ENCODE measurements at places on chromosomes 5 and 9. TPM values are rescaled to one million over a fixed set of nuclear protein-coding genes. Genes with fewer than 3 reads are reported as not detected.

Gene SEC61B
- polyA plus RNA-seq, result 221 TPM

Gene SLCO6A1
- polyA plus RNA-seq, result not detected

Gene SPATA31E1
- polyA plus RNA-seq, result 0.02 TPM

Gene MSX2
- polyA plus RNA-seq, result 7.2 TPM

- no peak for DNase-seq
Observed at GRCh38 chr5:33679791-33680190, 212.0 kb downstream of the ADAMTS12 start.

DNA sequence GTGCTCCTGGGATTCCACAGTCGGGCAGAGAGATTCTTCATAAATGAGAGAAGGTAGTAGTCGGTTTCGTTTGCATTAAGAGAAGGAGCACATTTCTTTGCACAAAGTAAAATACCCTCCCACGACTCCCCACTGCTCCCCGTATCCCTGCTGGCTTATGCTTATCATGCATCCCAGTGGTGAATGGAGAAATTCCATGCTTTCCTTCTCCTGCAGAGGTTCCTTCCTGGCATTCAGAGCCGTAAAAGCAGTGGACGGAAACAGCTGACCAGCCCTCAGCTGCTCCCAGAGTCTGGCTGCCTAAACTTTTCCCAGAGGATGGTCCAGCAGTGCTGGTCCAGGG lies 93.1 kb downstream of the C9orf152 start:
- no peak for DNase-seq

DNA sequence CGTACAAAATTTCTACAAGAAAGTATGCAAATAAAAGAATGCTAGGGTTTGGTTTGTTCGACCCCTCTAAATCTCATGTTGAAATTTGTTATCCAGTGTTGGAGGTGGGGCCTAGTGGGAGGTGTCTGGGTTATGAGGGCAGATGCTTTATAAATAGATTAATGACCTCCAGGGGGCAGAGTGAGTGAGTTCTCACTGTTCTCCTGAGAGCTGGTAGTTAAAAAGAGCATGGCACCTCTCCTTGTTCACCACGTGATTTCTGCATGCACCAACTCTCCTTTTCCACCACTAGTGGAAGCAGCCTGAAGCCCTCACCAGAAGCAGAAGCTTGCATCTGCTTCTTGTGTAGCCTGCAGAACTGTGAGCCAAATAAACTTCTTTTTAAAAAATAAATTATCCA lies 50.4 kb upstream of the FAM170A start:
- DNase-seq, result no peak

DNA sequence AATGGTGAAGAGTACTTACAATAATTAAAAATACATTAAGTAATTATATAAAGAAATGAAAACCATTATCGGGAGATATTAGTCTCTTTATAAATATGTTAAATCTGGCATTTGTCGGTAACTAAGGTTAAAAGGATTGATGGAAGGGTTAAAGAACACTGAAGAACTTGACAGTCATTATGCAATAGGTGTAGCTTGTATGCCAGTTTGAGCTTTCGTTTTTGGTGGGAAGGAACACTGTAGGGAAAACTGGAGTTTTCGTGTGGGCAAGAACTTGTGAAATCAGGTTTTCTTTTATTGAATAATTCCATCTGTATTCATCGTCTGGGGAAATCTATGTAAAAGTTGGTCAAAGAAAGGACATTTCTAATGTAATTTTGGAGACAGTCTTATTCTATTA lies 142.3 kb downstream of the DMRTA1 start:
- DNase-seq, result no peak

GRCh38 chr5:126178521-126178920 lies 244.7 kb upstream of the GRAMD2B start:
- DNase-seq, result no peak

DNA sequence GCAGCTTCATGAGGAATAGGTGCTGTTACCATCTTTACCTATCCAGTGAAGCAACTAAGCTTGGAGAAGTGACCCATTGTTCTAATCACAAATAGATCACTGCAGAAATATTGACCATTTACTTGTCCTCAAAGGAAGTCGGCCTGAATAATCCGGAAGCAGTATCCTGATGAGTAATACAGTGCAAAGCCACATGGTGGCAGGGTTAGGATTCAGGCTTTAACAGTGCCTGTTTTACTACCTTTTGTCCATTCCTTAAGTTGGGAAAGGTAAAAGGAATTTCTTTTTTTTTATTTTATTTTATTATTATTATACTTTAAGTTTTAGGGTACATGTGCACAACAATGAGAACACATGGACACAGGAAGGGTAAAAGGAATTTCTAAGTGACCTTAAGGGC lies 336.3 kb downstream of the KDM4C start:
- no peak for DNase-seq

GRCh38 chr9:77523891-77524290 lies 124.2 kb downstream of the GNA14 start:
- no peak for DNase-seq

DNA sequence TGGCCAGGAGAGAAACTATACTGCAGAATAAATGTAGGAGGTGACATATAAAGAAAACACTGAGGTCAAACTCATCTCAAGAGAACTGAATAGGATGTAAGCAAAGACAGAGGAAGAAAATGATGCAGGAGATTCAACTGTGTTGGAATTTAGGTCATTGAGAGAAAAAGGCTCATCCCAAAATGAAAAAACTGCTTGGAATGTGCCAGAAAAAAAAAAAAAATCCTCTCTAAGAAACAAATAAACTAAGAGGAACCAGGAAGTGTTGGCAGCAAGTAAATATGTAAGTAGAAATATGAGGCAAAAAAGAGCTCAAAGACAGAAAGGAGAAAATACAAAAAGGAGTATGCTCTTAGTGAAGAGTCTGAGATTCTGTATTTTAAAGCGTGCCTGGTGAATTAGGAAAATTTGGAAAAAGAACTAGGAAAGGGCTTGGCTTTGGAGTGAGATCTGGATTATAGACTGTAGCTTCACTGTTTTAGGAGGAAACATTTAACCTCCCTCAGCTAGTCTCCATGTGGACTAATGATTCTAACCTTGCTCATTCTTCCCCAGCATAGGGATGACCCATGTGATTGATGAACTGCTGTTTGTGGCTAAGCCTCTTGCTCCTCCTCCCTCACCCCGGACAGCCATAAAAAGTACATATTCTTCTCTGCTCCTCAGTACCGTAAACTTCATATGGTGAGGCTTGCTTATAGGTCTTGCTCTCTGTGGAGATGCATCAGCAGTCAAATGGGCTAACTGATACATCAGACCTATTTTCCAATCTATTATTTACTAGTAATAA lies 185.6 kb upstream of the POU5F2 start:
- no peak for DNase-seq

DNA sequence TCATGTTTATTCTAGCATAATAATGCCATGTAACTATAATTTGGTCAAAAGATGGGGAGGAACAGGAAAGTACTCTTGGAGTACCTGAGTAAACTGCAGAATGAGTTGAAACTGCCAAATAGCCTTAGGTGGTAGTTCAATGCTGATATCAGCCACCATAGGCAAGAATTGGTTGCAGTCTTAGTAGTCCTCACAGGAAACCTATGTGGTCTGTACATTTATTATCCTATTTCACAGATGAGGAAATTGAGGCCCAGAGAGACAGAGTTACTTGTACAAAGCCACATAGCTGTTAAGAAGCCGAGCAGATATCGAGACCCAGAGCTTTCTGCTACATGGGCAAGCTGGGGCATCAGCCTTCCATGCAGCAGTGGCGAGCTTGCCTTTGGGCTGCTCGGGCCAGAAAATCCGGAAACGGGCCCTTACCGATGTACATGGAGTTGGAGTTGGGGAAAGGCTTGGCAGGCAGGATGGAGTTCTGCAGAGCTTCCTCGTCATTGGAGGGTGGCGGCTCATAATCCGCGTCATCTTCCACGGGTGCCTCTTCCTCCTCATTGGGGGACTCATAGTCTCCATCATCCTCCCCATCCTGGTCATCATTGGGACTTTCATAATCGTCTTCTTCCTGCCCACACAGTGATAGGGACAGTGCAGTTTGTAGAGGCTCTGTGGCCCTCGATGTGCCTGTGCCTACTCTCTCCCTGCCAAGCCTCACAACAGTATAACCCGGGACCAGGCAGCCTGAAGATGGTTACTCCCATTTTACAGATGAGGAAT lies 27.1 kb downstream of the LCP2 start:
- no peak for DNase-seq

DNA sequence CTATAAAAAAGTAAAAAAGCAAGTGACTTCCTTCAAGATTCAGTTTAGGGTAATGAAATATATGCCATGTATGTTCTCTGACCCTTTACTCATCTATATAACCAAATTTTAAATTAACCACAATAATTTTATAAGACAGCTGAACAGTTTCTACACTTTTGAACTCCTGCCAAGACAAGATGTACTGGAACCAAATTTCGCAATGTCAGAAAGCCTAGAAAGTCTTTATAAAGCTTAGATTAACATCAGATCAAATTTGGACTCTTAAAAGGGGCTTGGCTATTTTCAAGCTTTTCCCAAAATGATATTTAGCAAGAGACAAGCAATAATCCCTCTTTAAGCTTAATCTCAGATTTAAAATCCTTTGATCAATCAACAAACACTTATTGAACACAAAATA lies 362.6 kb downstream of the PTPRD start:
- DNase-seq, result no peak

GRCh38 chr5:39441838-39442237 lies 17.1 kb upstream of the DAB2 start:
- DNase-seq, result no peak

- no peak for DNase-seq
Observed at GRCh38 chr5:78626009-78626571, 22.5 kb downstream of the LHFPL2 start.

GRCh38 chr9:7117676-7118561 lies 360.1 kb downstream of the KDM4C start:
- DNase-seq, result no peak

DNA sequence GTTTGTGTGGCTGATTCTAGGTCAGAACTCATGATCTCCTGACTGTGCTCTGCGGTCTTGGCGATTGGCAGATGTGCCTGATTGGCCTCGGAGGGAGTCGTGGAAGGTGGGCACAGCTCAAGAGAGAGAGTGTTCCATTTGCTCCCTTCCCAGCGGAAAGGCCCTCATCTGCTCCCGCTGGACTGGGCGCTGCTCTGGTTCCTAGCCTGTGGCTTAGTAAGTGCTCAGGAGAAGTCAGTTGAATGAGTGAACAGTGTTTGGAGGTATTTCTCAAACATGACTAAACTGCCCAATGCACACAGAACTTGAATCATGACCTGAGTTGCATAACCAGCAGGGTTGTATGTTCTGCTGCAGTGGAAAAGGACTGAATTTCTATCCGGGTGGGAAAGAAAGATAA lies 120.2 kb upstream of the PITX1 start:
- no peak for DNase-seq

DNA sequence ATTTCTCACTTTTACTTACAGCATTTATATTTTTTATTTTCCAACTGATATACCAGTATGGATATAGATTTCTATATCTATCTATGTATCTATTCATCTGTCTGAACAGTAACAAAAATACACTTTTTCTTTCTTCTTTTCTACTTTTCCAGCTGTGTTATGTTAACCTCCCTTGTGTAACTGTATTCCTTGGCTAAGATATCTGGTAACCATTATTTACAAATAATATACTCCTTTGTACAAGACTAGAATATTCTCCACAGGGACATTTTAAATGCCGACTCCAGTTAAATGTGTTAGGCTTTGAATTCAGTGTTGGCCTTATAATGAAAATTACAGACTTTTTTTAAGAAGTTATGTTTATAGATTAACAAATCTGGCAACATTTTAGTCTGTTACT lies 168.7 kb downstream of the XRCC4 start:
- no peak for DNase-seq

DNA sequence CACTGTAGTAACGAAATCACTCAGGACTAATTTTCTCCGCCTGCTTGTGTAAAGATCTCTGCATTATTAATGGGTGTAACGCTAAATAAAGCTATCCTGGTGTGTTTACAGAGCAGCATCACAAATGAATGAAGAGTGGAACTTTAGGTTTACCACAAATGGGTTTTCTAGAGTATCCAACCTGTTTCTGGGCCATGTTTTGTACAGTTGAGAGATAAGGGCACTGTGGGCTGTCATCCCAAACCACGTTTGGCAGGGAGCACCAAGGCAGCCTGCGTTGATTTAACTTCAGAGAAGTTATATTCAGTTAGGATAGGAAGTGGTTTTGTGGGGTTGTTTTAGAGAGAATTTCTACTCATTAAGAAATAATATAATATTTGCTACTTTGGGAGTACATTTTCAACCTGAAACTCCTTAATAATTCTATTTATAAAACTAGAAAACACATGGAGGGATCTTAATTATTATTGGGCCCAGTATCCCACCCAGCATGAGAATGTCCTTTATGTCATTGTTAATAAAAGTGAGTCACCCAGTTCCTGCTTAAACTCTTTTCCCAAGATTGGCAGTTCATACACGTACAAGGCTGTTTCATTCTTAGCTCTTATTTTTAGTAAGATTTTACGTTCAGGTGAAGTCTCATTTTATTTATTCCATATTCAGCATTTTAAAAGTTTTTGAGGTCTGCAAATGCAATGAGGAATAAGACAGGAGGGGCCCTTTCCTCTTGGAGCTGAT lies 8.0 kb downstream of the KCNN2 start:
- no peak for DNase-seq

- DNase-seq, result no peak
Observed at GRCh38 chr5:171975262-171975876, 31.1 kb downstream of the FBXW11 start.

DNA sequence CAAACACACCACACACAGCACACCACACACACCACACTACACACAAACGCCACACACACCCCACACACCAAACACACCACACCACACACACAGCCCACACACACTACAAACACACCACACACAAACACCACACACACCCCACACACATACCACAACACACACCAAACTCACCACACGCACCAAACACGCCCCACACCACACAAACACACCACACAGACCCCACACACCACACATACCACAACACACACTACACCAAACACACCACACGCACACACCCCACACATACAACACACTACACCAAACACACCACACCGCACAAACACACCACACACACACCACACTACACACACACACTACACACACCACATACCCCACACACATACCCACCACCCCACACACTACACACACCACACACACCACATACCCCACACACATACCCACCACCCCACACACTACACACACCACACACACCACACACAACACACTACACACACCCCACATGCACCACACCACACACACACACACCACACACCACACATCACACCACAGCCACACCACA lies 151.2 kb downstream of the ERCC6L2 start:
- DNase-seq, result no peak

GRCh38 chr9:22446589-22446949 lies at the start of gene DMRTA1:
TSS of gene DMRTA1 (plus strand) at chr9:22446824. CDS start at chr9:22447066, 242 bp downstream.
- no peak for DNase-seq

- no peak for DNase-seq
Observed at GRCh38 chr5:37983463-37983862, 143.6 kb upstream of the GDNF start.

GRCh38 chr5:14143546-14143840 lies 351 bp downstream of the TRIO start:
- DNase-seq, result no peak

- no peak for DNase-seq
Observed at GRCh38 chr5:141707510-141707909, 25.5 kb upstream of the ARAP3 start.
